ENCODE measurements at places on chromosomes 16 and 17.

DNA sequence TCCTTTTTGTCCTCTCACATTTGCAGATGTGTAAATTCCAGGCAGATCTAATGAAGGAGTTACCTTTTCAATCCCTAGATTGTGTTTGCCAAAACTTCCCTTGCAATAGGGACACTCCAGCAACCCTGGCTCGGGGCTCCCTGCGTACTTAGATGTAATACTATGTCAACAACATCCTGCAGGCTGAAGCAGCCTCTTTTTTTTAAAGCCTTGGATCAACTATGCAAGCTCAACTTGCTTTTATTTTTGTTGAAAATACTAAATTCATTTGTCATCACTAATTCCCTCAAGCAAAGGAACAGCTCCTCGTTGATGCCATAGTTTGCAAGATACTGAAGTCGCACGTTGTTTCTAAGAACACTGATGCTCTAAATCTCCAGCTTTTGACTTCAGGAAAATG, 59.1 kb downstream of the GRIN2A start:
- no peak for DNase-seq

DNA sequence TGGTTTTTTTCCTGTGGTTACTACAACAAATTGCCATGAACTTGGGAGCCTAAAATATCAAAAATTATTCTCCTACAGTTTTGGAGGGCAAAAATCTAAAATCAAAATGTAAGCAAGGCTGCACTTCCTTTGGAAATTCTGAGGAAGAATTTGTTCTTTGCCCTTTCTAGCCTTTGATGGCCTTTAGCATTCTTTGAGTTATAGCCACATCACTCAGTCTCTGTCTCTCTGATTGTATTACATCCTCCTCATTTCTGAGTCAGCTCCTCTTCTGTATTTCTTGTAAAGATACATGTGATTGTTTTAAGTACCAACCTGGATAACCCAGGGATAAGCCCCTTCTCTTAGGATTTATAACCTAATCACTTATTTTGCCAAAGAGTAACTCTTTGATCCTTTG, 282.0 kb downstream of the BCAS3 start:
- no peak for DNase-seq

DNA sequence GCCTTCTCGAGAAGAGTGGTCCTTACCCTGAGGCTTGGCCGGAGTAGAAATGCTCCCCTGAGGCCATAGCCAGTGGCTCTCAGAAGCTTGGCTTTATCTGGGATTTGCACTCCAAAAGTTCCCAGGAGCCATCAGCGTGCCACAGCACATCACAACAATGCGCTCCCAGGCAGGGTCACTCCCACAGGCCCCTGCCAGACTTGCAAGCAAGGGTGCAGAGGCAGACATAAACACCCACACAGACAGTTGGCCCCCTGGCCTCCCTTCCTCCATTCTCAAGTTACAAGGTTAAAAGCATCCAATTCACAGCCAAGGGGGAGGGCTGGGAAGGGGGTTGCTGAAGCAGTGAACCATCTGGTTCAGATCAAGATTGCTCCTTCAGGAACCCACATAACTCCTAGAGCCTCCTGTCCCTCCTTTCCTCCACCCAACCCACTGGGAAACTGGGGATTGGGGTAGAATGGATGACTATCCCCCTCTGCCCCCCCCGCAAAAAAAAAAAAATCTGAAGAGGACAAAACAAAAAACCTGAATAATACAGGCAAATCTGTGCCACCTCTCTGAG, 1.8 kb downstream of the ST3GAL2 start:
- peak; percentile 87 for DNase-seq

DNA sequence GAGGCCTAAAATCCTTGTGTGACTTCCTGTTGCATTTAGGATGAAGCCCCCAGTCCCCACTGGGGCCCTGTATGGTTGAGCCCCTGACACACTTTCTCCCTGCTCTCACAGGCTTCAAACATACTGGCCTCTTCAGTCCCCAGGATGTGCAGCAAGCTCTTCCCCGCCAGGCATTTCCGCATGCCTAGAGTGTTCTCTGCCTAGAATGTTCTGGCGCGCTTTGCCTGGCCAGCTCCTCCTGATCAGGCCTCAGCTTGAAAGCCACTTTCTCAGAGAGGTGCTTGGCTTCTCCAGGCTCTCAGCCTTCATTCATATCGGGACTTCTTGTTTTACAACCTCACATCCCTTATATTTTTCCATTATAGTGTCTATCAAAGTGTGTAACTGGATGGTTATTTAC, 123.7 kb downstream of the SPACA3 start:
- no peak for DNase-seq

- DNase-seq, result no peak
Observed at GRCh38 chr16:79497606-79498350, 102.8 kb downstream of the MAF start.

DNA sequence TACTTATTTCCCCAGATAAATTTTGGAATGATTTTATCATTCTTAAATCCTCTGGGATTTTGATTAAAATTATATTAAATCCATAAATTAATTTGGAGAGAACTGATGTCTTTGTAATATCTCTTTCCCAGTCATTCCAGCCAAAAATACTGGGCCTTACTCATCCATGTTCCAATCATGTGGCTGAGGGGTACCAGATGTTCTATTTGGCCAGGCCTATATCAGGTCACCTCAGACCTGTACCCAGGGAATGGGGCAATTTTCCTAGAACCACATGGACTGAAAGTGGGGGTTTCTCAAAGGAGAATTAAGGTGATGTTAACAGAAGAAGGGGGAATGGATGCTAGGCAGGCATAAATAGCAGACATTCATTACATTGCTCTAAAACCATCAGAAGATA, 7.5 kb downstream of the SNTB2 start:
- DNase-seq, result no peak

GRCh38 chr16:8589057-8589899, 1.0 kb downstream of the TMEM114 start:
- DNase-seq, result no peak

GRCh38 chr16:81676066-81676882, 102.8 kb upstream of the PLCG2 start:
- no peak for DNase-seq

DNA sequence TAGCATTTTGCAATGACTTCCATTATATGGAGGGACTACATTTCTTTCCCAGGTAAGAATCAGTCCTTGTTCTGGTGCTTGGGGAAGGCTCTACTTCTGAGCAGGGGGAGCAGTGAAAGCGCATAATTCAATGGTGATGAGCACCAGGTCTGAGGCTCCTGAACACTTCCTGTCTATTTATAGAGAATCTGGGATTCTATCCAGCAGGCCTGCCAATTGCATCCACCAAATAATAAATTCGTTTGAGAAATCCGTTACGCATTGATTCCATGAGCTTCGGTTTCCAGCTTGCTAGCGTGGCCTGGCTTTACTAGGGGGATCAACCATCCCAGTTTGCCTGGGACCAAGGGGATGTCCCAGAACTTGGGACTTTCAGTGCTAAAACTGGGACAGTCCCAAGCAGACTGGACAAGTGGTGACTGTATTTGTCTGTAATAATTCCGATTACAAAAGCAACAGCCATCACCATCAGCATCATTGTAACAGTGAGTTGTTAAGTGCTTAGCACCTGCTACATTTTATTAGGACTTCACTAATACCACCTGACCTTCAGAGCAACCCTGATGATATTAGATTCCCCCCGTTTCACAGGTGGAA, 349.9 kb downstream of the MAF start:
- DNase-seq, result no peak

DNA sequence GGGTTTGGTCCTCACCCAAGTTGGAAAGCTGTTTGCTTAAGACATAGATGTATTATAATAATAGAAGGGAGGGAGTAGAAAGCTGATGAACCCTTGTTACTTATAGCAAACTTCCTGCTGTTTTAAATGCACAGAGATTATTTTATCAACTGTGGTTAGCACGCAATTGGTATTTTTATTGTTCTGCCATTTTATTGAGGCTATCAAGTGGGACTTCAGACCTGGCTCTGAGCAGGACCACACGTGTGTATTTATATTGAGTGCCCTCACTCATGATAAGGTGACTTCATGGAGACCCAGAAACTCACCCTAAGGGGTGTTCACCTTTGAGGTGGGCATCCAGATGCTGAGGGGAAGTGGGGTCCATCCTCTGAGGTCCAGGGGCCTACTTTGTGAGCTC, 17.0 kb downstream of the KLHL36 start:
- DNase-seq, result no peak

DNA sequence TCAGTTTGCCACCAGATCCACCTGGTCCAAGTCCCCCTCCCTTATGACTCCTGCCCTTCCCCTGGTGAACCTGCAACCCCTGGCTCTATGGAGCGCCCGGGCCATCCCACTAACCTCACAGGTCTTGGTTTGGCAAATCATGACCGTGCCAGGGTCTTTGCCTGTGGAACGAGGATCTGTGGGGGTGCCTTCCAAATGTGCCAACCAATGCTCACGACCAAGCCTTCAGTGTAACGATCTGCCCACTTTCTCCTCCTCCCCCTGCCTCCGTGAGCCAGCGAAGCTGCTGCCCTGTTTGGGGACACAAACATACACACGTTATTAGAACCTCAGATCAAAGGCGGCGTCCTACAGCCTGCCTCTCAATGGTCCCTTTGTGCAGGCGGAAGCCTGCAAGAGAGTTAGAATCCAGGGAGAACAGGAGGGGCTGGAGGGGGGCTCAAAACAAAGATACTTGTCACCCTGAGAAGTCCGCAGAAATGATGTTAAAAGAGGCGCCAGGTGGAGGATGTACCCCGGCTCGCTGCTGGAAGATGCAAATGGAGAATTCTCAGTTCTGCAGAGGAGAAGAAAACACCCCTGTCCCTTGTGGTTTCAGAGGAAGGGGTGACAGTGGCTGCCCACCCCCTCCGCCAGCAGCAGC, 9.0 kb upstream of the NKD1 start:
- DNase-seq, result no peak

GRCh38 chr17:7004398-7005253, 7.8 kb upstream of the RNASEK start:
- DNase-seq, result no peak

- DNase-seq, result no peak
Observed at GRCh38 chr16:10314811-10315210, 71.0 kb upstream of the ATF7IP2 start.

GRCh38 chr16:9169094-9169493, 77.7 kb downstream of the HAPSTR1 start:
- DNase-seq, result no peak

- no peak for DNase-seq
Observed at GRCh38 chr17:76239538-76240274, 587 bp downstream of the RNF157 start.

DNA sequence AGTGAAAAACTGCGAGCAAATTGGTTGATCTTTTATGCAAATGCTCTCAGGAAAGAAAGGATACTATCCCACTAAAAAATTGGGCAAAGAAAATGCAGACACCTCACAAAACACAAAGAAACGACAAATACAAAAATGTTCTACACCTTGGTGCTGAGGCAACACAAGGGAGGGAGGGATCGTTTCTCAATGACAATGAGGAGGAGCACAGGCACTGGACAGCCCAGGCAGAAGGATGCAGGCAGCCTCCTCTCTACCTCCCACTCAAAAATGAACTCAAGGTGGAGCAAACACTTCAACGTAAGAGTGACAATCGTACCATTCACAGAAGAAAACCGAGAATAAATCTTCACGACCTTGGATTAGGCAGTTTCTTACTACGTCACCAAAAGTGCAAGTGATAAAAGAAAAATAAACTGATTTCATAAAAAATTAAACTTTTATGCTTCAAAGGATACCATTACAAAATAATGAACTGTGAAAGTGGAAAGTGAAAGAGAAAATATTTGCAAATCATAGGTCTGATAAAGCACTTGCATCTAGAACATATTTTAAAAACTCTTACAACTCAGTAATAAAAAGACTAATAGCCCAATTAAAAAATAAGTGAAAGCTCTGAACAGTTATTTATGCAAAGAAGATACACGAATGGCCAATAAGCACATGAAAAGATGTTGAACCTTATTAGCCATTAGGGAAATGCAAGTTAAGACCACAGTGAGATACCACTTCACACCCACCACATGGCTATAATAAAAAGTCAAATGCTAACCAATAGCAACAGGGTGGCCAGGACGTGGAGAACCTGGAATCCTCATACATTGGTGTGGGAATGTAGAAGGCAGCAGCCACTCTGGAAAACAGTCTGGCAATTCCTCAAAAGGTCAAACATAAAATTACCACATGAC, 80.8 kb upstream of the TRAP1 start:
- DNase-seq, result peak; percentile 27

GRCh38 chr16:52543654-52544053, 3.3 kb downstream of the TOX3 start:
- no peak for DNase-seq

- DNase-seq, result no peak
Observed at GRCh38 chr16:53219795-53220454, 165.1 kb downstream of the CHD9 start.

- DNase-seq, result no peak
Observed at GRCh38 chr16:293043-293775, 10.2 kb downstream of the PDIA2 start.

- DNase-seq, result no peak
Observed at GRCh38 chr17:49494986-49495841, at the start of gene NGFR. TSS of gene NGFR (plus strand) at chr17:49495293. CDS start at chr17:49495418, 125 bp downstream.

DNA sequence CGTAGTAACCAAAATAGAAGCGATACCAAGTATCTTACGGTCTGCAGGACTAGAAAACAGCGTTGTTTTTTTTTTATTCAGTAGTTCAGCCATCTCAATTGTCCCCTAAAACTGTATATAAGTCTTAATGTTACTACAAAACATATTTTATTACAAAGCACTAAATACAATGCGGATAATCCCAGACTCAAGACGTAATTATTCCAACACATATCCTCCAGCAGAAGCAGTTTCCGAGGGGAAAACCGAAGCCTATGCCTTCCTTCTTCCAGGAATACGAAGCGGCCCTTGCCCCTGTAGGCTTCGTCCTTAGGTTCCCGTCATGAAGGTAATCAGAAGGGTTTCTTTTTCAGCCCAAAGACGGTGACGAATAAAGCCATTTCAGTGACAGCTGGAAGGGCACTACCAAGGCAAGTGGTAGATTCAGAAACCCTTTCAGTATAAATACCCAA, 2.3 kb downstream of the TMEM107 start:
- no peak for DNase-seq

DNA sequence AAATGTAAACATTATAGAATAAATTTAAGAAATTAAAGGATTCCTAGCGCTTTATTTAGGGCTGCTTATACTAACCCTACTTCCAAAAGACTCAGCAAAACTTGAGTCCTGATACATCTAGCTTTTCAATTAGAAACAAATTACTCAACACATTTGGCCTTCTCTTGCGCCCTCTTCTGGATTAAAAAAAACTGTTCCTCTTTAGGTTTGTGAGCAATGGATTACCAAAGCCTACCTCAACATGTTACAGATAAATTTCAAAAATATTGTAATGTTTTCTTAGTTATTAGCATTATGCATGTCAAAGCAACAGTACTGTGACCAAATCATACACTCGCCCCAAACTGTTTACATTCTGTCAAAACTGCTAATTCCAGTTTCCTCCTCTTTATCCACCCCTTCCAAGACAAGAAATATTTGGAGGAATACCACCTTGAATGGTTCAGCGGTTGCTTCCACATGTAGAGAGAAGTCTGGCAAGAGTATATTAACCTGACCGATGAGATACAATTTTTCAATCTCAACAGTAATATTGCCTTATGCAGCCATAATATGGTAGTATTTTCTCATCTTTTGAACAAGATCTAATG, 2.7 kb downstream of the NUFIP2 start:
- no peak for DNase-seq

GRCh38 chr16:30797670-30798309, 10.8 kb upstream of the ZNF629 start:
- DNase-seq, result no peak

All from osteocyte (in vitro differentiated cells).